ENCODE measurements at places on chromosomes 4 and X. TPM values are rescaled to one million over a fixed set of nuclear protein-coding genes. Genes with fewer than 3 reads are reported as not detected.

GRIA3 gene
- 13.4 TPM for total RNA-seq

RTL3 gene
- total RNA-seq, result not detected

FMR1NB gene
- total RNA-seq, result not detected

SLC7A11 gene
- 0.06 TPM for total RNA-seq

SHROOM4 gene
- total RNA-seq, result 5.9 TPM

RHOH gene
- 1.2 TPM for total RNA-seq

SLC9B2 gene
- 16.3 TPM for total RNA-seq

ABCD1 gene
- 39.0 TPM for total RNA-seq

SLIT2 gene
- 40.5 TPM for total RNA-seq

PCDH18 gene
- total RNA-seq, result 7.2 TPM

SFRP2 gene
- total RNA-seq, result 1.6 TPM

SASH3 gene
- 6.3 TPM for total RNA-seq

DCHS2 gene
- total RNA-seq, result 0.11 TPM

BST1 gene
- total RNA-seq, result 5.7 TPM

TBL1X gene
- 9.6 TPM for total RNA-seq

C4orf50 gene
- not detected for total RNA-seq

RNF175 gene
- total RNA-seq, result 0.18 TPM

DRD5 gene
- 0.11 TPM for total RNA-seq

CLCN4 gene
- 6.8 TPM for total RNA-seq

DSPP gene
- total RNA-seq, result not detected

SRPX gene
- 147 TPM for total RNA-seq

XKRX gene
- 1.6 TPM for total RNA-seq

IBSP gene
- not detected for total RNA-seq

TLR1 gene
- 13.7 TPM for total RNA-seq

SSX4B gene
- total RNA-seq, result not detected

FGB gene
- not detected for total RNA-seq

CXCR3 gene
- not detected for total RNA-seq

SHROOM2 gene
- 2.2 TPM for total RNA-seq

MSMO1 gene
- total RNA-seq, result 58.1 TPM

ADAMTS3 gene
- 1.1 TPM for total RNA-seq

DCAF12L2 gene
- 0.14 TPM for total RNA-seq

WDR45 gene
- 128 TPM for total RNA-seq

TEX13B gene
- total RNA-seq, result not detected

MAGEA2 gene
- total RNA-seq, result not detected

AMBN gene
- not detected for total RNA-seq

LUZP4 gene
- total RNA-seq, result not detected

IL21 gene
- total RNA-seq, result not detected

ZNF630 gene
- total RNA-seq, result 2.3 TPM

GUCY1A1 gene
- 4.9 TPM for total RNA-seq

KLHL15 gene
- total RNA-seq, result 75.3 TPM

GRSF1 gene
- total RNA-seq, result 64.1 TPM

APELA gene
- total RNA-seq, result not detected

FAM236A gene
- total RNA-seq, result not detected

NKX3-2 gene
- total RNA-seq, result 0.41 TPM

MSANTD1 gene
- 3.0 TPM for total RNA-seq

FRAS1 gene
- 1.7 TPM for total RNA-seq

SOWAHB gene
- total RNA-seq, result 0.11 TPM
